ENCODE measurements at places on chromosomes 12 and 14.

GRCh38 chr14:73047808-73048207 lies 10.5 kb upstream of the RBM25 start:
- no peak for DNase-seq

- no peak for DNase-seq
These were observed 4.3 kb upstream of the HOXC12 start for GRCh38 chr12:53950437-53950773.

DNA sequence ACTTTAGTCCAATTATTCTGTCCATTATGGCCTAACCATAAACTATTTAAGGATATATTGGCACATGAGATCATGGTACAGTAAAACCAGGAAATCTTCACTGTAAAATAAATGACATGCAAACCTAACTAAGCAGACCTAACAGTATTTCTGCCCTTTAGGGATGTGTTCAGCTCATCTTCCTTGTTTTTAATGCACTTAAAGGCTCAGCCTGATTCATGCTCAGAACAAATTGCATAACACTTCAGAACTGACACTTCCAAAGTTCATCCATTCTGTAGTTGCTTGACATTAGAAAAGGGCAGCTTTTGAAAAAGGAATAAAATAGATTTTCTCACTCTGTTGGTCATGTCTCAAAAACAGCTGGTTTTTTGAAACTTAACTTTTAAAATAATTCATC lies 708.5 kb downstream of the C12orf50 start:
- no peak for DNase-seq

- DNase-seq = no peak
These were observed 20.6 kb upstream of the SNRPF start for GRCh38 chr12:95838125-95838524.

GRCh38 chr12:55816881-55817344 lies 611 bp downstream of the SARNP start:
- no peak for DNase-seq

GRCh38 chr12:2125651-2126522 lies 73.1 kb downstream of the CACNA1C start:
- no peak for DNase-seq

- no peak for DNase-seq
These were observed 79.7 kb upstream of the REP15 start for GRCh38 chr12:27616356-27617142.

DNA sequence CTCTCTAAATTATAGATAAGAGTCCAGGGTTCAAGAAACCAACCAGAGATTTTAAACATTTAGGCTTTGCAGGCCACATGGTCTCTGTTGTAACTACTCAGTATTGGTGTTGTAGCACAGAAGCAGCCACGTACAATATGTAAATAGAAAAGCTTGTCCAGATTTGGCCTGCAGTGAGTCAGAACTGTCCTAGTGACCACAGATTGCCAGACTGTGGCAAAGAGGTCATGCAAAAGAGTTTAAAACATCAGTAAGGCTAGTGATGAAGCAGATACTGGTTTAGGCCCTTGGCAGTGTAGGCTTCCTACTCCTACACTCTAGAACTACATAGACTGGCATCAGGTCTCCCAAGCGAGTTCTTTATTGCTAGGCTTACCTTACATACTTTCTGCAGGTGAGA lies 117.6 kb upstream of the GARIN6 start:
- no peak for DNase-seq

DNA sequence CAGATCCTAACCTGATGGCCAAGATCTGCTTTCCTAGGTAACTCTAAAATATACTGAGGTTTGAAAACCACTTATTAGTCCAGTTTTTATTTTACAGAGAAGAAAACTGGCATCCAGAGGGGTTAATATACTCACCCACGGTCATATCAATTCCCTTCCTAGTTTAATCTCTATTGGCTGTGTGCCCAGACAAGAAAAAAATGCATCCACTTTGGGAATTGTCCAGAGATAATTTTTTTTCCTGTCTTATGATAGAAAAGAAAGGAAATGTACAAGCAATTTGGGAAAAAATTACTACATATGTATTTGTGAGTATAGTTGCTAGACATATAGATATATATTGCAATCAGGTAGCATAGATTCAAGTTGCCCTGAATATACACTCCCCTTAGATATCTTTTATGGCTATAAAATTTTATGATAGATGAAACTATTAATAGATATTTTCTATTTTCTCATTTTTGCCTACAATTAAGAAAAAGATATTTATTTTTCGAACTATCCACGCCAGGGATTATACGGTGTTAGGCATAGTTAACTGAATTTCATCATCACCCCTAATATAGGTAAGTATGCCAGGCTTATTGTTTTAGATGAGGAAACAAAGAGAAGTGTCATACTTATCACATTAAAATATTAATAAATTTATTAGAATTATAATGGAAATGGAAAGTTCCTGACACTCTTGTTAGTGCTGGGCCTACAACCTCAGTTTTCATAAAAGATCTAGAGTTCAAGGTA lies 100.5 kb upstream of the SLC38A2 start:
- DNase-seq = no peak

GRCh38 chr12:130141105-130141504 lies 21.2 kb upstream of the FZD10 start:
- no peak for DNase-seq

- no peak for DNase-seq
These were observed 8.6 kb downstream of the CCDC60 start for GRCh38 chr12:119343130-119343529.

DNA sequence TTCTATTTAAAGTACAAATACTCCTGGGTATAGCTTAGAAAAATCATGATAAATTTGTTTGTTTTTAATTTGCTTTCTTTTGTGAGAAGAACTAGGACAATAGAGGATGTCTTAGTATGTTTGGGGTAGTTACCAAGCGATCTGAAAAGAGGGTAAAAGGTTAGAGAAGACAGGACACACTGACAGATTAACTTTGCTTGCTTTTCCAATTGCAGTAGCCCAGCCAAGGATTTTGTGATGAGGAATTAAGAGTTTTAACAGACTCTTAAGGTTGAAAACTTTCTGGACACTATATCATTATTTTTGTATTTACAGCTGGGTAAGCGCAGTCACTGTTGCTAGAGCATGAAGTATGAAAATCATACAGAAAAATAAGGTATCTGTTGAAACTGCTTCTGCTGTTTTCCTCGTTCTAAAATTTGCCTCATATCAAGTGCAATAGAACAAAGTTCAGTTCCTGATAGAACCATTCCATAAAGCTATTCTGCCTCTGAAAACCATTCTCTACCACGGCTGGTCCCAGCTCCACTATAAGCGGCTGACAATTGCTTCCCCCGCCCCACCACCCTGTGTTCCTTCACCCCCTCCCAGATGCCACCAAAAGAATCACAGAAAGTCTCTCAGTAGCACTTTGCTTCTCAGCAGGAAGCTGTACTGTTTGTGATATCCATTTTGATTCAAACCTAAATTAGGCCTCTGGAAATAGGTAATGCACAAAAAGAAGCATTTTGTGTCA lies 413.4 kb downstream of the BCAT1 start:
- no peak for DNase-seq

DNA sequence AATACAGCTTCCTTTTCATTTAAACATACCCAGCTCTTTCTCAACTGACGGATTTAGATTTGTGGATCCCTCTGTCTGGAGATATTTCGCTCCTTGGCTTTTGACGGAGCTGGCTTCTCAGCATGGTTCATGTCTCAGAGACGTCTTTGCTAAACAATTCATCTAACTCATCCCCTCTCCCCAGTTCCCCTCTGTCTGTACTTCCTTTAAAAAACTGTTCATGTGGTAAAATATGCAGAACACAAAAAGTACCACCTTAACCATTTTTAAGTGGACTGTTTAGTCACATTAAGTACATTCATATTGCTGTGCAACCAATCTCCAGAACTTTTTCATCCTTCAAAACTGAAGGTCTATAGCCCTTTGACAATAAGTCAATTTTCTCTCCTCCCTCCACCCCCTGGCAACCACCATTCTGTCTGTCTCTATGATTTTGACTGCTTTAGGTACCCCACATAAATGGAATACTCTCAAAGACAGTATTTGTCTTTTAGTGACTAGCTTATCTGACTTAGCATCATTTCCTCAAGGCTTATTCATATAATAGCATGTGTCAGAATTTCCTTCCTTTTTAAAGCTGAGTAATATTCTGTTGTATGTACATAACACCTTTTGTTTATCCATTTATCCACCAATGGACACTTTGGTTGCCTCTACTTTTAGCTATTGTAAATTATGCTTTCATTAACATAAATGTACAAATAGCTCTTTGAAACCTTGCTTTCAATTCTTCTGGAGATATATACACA lies 399.8 kb upstream of the SOX5 start:
- DNase-seq = no peak

DNA sequence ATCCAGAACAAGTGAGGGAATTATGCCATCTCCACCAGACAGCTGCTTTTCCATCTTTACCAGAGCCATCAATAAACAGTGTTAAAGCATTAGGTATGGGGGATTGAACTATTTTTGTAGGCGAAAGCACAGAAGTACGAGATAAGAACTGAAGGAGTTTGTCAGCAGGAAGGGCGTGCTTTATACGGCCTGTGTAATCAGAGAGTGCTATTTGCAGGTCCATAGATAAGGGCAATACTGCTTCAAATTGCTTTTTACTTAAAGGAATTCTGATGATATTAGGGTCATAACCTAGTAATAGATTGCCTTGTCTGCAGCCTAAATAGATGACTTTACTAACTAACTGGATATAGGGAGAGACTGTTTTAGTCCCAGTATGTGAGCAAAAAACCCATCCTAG lies 20.3 kb upstream of the CLEC4E start:
- no peak for DNase-seq

DNA sequence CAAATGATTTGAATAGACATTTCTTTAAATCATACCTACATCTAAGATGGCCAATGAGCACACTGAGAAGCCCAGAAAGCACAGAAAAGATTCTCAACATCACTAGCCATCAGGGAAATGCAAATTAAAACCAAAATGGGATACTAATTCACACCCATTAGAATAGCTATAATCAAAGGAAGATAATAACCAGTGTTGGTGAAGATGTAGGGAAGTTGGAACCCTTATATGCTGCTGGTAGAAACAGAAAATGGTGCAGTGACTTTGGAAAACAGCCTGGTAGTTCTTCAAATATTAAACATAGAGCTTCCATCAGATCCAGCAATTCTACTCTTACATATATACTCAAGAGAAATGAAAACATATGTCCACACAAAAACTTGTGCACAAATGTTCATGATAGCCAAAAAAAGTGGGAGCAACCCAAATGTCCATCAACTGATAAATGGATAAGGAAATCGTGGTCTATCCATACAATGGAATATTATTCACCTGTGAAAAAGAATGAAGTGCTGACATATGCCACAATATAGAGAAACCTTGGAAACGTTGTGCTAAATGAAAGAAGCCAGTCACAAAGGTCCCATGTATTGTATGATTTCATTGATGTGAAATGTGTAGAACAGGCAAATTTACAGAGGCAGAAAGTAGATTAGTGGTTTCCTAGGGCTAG lies 24.4 kb downstream of the SYNE3 start:
- no peak for DNase-seq

DNA sequence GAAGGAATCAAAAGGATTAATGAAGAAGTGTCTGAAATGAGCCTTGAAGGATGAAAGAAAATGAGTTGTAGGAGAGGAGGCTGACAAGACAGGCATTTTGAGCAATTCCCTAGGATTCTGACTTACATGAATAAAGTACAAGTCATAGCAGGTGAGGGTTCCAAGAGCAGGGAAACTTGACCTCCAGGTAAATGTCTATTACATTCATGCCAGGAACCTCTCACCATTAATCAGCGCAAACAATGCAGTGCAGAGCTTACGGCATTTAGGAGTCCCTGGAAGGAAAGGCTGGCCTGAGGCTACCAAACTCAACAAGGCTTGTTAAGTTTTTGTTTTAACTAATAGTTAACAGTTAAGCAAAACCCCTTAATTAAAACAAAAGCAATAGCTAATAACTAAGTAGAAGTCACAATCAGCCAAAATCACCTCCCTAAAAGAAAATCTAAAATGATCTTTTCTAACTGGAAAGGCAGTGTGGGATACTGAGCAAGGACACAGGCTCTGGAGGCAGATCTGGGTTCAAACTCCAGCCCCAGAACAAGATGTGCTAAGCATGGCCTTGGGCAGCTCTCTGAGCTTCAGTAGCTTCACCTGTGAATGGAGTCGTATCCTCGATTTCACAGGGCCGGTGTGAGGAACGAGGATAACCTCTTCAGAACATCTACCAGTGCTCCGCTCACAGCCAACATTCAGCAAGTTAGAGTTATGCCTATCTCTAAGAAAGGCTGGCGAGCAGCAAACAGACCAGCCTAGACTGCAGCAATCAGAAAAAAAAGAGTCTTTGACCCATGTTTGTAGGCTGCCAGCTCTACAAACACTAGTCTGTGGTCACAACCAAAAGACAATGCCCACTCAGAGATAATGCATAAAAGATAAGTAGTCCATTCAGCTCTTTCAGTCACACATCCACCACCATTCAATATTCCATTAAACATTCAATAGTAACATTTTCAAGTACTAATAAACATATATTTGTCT lies 16.9 kb downstream of the PPTC7 start:
- DNase-seq = no peak

- no peak for DNase-seq
These were observed 66.4 kb upstream of the BDKRB2 start for GRCh38 chr14:96138241-96138640.

DNA sequence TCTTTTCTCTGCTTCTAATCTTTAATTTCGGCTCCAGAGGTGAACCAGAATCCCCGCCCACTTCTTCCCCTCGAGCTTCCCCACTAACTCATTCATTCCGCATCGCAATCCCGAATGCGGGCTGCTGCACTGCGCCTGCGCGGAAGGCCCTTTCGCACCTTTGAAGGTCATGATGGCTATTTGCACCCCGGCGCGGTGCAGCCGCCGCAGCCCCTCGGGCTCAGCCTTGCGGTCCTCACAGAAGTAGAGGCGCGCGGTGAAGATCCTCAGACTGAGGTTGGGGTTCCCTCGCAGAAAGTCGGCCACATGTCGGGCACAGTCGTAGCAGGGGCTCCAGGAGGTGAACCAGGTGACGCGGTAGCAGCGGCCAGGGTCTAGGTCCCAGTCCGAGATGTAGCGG lies 7.6 kb downstream of the AICDA start:
- no peak for DNase-seq

- no peak for DNase-seq
These were observed 950.4 kb upstream of the LRFN5 start for GRCh38 chr14:40656311-40656710.

- no peak for DNase-seq
These were observed 48.7 kb downstream of the ACADS start for GRCh38 chr12:120774169-120774916.

DNA sequence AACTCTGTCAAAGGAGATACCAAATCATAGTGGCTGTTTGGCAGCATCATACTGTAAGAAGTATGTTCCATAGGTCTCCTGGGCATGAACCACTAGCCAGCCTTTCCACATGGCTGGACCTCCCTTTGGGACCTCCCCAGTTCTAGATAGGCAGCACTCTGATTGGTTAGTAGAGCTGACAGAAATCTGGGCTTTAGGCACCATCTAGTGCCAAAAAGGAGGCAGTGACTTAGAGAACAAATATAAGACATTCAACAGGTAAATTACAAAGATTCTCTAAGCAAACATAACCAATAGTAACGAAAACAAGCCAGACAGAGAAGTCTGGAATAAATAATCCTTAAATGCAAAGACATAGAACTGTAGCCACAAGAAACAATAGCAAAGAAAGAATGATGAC lies 148.0 kb upstream of the PDE3A start:
- no peak for DNase-seq

Measured in activated CD4-positive, alpha-beta T cell treated with anti-CD3 and anti-CD28 coated beads, Interleukin-2, Interleukin-4, amounts not matched to agents 100 ng/mL and 50 ng/mL, durations not matched to agents 16 hours and 8 hours (primary cell).